ENCODE measurements at places on chromosomes 11 and 22. TPM values are rescaled to one million over a fixed set of nuclear protein-coding genes. Genes with fewer than 3 reads are reported as not detected.

GRCh38 chr22:49255154-49255553 lies 572.5 kb downstream of the BRD1 start:
- no peak for DNase-seq

DNA sequence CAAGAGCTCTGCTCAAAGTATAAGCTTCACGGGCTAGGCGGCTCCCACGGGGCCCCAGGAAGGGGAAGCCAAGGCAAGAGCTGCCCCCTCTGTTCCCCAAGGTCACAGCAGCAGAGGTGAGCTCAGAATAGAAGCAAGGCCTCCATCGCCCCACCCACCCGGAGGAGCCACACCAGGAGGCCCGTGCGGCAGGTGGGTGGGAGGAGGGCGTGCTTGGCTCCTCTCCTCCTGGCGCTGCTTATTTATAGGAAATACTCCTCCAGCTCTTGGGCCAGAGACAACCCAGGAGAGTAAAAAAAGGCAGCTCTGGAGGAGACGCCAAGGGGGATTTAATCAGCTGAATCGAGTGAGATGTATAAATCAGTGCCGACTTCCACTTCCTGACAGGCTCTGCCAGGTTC lies 87.8 kb downstream of the FEZ1 start:
- DNase-seq, result no peak

DNA sequence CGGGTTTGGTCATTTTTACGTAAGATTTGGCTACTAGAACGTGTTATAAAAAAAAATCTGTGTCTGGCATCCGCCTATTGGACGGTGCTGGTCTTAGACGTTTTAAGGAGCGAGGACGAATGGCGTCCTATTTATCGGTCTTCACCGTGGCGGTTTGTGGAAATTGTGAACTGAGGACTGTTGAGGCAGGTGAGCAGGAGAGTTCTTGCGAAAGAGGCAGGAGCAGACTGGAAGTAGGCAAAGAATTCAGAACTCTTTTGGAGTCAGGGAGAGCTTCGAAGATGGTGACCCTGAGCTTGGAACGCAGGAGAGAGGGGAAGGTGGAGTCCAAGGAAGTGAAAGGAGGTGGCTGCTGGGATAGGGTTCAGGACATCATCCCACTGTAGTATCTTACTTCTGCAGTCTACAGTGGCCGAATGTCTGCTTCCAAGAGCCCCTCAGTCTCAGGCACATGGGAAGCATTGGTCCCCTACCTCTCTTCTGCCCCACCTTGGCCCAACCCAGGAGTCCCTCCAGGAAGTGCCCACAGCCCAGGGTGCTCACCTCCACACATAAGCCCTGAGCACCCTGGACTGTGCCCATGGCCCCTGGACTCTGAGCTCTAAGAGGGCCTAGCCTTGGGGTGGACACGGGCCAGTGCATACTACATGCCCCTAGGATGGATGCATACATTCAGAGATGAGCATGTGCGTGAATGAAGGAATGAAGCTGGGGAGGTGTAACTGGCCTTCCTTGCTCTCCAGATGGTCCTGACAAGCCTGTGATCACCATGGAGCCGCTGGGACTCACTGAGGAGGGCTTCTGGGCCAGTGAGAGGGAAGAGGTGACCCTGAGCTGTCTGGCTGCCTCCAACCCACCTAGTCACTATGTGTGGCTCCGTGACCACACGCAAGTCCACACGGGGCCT lies 3.7 kb downstream of the VSIG10L2 start:
- no peak for DNase-seq

DNA sequence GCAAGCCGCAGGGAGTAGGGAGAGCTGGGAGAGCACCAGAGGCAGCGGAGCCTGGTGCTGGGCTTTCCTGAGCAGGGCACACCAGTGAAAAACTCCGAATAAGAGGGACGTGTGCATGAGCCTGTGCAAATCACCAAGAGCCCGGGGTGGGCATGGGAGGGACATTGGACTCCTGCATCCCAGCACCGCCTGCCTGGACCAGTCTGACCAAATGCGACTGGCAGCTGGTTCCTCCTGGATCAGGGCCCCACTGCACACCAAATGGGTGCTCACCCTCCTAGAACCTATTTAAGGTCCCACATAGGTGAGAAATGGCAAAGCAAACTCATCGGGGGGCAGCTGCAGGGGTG lies 3.1 kb downstream of the PPM1F start:
- DNase-seq, result no peak

DNA sequence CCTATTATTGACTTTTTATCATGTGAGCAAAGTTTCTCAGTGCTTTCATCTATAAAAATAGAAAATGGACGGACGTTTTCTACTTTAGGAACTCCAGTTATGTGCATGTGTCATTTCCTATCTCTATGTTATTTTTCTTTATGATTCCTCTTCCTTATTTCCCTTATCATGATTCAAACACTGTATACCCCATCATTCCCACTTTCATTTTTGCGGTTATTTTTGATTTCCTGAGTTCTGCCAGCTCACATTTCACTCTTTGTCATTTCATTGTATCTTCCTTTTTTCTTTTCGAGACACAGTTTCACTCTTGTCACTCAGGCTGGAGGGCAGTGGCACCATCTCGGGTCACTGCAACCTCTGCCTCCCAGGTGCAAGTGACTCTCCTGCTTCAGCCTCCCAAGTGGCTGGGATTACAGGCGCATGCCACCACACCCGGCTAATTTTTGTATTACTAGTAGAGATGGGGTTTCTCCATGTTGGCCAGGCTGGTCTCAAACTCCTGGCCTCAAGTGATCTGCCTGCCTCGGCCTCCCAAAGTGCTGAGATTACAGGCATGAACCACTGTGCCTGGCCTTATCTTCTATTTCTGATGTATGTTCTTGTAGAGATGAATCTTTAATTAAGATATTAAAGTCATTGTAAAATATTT lies 21.5 kb downstream of the C11orf58 start:
- DNase-seq, result no peak

GRCh38 chr22:20384865-20385264 lies 9.1 kb upstream of the ZNF74 start:
- DNase-seq, result no peak

GRCh38 chr11:65576232-65576866 lies 496 bp downstream of the EHBP1L1 start:
- no peak for DNase-seq

DNA sequence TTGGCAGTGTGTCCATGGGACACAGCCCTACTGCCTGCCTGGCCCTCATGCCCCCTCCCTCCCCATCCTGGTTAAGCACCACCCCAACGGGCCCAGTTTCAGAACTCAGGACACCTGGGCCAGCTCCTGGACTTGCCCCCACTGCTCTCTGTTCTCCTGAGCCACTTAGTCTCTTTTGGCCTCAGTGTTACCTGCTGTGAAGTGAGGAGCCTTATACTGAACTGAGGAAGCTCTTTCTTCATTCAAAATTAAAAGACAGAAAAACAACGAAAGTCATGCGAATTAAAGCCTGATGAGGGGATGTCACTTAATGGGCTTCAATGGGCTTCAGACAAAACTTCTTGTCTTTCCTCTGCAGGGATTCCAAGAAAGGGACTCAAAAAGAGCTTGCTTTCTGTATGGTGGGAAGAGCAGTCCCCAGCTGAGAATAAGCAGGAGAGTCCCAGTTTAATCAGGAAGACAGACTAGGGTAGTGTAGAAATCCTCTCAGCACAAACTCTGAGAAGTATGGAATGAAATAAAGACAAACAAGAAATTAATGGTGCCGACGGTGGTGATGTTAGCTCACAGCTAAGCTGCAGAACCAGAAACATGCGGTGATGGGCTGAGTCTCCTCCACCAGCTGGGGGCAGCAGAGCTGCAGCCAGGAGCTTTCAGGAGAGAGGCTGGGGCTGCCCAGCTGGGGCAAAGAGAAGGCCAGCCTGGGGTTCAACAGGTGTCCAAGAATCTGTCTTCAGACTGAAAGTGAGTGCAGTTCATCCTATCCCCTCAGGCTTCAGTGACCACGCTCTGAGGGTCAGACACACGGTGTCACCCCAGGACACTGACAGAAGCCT lies 101.0 kb downstream of the GGTLC2 start:
- DNase-seq, result peak; percentile 44

- DNase-seq, result no peak
These were observed 66.1 kb downstream of the FAM76B start for GRCh38 chr11:95723361-95723942.

GRCh38 chr22:33921525-33922348 lies 1.5 kb upstream of the LARGE1 start:
- DNase-seq, result peak; percentile 34

- DNase-seq, result no peak
These were observed 62.4 kb downstream of the BRD1 start for GRCh38 chr22:49765091-49765771.

DNA sequence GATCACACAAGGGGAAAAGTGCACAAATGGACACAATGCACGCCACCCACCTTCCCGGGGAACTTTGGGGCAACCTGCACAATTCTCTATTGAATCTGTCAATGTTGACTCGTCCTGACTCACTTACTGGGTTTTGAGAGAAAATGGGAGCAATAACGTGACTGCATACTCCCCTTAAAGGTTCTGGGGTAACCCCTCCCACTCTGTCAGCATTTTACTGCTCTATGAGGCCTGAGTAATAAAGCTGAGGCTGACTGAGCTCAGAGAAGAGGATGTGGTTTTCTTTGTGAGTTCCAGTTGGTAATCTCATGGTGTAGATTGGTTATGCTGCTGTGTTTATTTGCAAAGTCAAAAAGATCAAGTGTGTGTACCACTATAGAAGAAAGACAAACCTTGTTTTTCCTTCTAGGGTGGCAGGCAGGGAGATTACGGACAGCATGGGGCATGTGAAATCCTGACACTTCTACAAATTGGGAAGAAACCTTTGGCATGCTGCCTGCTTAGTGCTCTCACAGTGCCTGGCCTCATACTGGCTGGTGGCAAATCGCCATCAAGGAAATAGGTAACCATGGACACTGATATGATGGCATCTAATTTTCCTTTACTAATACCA lies 16.1 kb upstream of the APOA1 start:
- DNase-seq, result peak; percentile 65

GRCh38 chr11:60895687-60896086 lies 10.7 kb downstream of the PRPF19 start:
- no peak for DNase-seq

DNA sequence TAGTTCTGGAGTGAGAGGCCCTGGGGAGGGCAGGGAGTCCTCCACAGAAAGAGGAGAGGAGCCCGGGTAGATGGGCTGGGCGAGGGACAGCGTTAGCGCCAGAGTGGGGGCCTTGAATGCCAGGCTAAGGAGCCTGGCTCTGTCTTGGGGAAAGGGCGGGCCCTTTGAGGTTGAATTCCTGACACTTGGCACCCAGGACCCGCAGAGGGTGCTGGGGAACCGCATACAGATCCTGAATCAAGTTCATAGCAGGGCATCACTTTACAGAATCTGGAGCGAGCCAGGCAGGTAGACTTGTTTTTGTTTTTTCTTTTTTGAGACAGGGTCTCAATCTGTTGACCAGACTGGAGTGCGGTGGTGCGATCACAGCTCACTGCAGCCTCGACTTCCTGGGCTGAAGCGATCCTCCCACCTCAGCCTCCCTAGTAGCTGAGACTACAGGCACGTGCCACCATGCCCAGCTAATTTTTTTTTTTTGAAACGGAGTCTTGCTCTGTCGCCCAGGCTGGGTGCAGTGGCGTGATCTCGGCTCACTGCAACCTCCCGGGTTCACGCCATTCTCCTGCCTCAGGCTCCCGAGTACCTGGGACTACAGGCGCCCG lies 6.1 kb downstream of the CARNS1 start:
- no peak for DNase-seq

DNA sequence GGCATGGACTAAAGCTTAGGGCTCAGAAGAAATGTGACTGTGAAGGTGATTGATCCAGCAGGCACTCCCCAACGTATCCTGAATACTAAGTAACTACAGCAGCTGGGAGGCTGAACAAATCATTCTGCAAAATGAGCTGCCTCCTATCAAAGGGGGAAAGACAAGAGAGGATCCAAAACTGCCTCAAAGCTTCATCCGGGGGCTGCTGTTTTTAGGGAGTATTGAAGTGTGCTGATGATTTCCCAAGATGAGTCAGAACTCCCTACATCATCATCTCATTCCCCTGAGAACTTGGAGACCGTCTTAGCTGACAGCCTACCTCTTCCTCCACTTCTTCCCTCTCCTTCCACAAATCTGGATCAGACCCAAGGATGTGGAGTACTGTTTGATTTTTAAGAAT lies 108.4 kb upstream of the GRAMD1B start:
- no peak for DNase-seq

Gene KCNK4
- polyA plus RNA-seq, result not detected

Gene ARAP1
- polyA plus RNA-seq, result 14.1 TPM

Gene PAMR1
- not detected for polyA plus RNA-seq

Gene HORMAD2
- not detected for polyA plus RNA-seq

Gene SGSM1
- polyA plus RNA-seq, result 0.67 TPM

Gene MISFA
- polyA plus RNA-seq, result not detected

Gene FAM83F
- not detected for polyA plus RNA-seq

Gene BATF2
- polyA plus RNA-seq, result not detected

Gene TEF
- polyA plus RNA-seq, result 0.97 TPM

Gene POLR3H
- 18.9 TPM for polyA plus RNA-seq

Gene FGF19
- polyA plus RNA-seq, result not detected

Gene ZNF280B
- polyA plus RNA-seq, result 2.5 TPM
